ENCODE measurements at places on chromosomes 5 and 9.

DNA sequence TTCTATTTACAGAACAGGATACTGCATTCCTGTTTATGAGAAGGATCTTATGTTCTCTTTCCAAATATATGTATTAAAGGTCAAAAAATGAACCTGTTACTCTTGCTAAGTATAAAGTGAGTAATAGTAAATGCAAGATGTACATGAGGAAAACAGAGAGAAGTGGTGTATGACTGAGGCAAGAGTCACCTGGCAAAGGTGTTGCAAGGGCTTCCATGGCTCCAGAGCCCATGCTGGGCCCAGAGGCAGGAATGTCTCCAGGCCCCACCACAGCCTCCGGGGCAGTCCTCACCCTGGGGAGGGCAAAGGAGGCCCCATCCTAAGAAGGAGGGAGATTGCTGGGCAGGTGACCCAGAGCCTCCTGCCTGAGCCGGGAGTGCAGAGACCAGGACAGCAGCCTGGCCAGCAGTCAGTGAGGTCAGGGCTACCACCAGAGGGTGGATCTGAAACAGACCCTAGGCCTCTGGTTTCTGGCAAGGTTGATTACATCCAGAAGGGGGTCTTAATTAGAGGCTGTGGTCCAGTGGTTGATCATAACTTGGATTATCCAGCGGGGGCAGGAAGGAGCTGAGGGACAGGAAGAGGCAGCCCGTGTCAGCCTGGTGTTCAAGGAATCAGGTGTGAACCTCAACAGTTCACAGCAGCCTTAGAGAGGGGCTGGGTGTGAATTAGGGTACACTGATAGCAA lies 57.3 kb upstream of the CPLX2 start:
- no peak for DNase-seq

DNA sequence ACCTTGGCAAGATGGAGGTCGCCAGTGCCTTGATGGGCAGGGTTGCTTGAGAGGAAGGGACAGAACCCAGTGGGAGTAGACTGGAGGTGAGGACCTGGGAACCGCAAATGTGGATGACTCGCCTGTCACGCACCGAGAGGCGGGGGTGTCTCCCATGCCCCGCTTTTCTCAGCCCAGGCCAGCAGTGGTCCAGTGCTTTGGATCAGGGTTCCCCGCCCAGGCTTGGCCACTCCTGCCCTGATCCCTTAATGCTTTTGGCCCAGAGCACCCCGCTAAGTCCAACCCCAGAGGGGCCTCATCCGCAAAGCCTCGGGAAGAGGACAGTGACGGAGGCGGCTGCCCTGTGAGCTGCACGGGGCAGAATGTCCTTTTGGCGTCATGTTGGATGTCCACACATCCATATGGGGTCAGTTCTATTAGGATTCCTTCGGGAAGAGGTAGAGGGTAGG lies 2.4 kb downstream of the MRPS2 start:
- DNase-seq = no peak

DNA sequence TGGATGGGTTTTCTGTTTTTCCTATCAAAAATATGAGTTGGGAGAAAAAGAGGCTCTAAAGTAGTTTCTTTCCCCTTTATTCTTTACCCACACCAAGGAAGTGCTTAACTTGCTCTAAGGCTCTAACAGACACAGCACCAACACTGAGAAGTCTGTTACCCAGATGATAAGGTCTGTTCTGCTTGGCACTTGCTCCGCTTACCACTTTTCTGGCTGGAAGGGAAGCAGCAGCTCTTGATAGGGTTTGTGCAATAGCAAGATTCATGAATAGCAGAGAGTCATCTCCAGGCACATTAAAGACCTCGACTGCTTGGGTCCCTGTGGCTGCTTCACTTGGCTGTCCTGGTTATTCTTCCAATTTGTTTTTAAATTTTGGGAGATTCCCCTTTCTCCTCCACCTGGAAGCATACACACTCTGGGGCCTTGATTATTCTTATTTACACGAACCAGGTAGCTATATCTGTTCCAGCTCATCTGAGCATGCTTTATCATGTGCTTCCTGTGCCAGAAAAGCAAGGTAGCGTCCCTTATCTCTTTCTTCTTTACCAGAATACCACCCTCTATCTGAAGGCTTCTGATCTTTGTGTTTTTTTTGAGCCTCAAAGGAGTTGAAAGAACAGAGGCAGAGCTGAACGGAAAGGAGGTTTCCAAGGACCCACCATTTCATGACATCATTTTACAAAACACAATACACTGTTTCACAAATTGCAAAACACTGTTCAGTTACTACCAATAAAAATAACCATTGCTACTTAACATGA lies 24.8 kb downstream of the PPP3R2 start:
- no peak for DNase-seq

GRCh38 chr9:132708769-132709430 lies 38.6 kb downstream of the GTF3C4 start:
- no peak for DNase-seq

- no peak for DNase-seq
These were observed 8.0 kb upstream of the DCP2 start for GRCh38 chr5:112968411-112969106.
